Putamen (tissue), 1 donor: ENCODE measurements at places on chromosomes 3 and 15.

DNA sequence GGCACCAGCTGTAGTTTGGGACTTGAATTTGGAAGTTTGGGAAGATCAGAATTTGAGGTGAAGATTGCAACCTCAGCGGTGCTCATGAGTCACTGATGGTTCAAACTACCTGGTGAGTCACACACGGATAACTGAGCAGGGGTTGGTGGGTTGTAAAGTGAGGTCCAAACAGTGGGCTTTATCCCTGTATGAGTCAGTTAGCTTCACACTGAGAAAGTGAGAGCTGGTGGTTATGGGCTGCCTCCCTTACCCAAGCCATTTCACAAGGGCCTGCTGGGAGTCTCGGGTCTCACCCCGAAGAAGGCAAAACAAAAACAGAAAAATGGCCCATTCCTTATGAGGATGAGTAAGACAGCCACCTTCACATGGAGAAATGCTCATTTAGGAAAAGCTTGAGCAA, 77.0 kb downstream of the ITGA11 start:
- no peak for DNase-seq

DNA sequence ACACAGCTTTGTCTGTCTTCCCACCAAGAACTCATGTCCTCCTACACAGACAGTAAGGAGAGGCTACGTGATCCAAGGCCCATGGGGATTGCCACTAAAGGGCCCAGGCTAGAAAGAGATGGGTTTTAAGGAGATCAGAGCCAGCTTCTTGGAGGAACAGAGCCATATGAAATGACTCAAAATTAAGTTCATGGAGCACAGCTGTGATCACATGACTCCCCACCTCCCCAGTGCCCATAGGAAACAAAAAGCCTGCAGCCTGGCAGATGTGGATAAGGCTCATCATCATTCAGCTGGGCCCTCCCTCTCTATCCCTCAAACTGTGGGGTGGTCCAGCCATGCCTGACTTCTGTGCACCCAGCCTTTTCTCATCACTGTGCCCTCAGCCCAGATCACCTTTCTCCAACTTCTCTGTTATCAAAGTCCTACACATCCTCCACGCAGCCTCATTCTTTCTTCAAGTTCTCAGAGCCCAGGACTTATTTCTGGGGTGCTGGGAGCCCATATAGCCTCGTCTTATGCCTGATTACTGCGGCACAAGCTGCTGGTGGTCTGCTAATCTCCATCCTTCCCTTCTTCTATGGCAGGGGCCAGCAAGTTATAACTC, 137.6 kb downstream of the SMAD6 start:
- no peak for DNase-seq

DNA sequence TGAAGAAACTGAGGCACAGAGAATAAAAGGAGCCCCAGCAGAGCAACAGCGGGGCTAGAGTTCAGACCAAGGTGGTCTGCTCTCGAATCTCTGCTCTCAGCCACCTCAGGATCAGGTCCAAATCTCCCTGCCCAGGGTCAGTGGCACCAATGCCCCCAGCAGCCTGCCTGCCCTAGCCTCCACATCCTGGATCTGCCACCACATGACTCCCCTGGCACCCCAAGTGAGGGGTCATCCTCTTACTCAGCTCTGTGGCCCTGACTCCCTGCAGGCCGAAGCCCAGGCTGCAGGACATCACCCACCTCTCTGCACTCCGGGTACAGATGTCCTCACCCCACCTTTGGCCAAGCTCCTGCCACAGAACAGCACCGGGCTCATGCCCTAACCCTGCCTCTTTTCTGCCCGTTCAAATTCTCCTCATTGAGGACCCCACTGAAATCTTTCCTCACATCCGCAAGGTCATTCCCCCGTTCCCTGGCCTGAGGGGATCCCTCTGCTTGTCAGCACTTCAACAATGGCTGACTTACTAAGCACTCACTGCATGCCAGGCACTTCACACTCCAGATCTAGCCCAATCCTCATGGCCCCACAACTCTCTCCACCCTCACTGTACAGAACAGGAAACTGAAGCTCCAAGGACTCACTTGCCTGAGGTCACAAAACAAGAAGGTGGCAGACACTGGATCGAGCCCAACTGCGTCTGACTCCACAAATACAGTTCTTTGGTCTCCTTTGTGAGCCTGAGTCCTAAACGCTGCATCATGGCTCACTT, 4.3 kb downstream of the PPIB start:
- DNase-seq: no peak

DNA sequence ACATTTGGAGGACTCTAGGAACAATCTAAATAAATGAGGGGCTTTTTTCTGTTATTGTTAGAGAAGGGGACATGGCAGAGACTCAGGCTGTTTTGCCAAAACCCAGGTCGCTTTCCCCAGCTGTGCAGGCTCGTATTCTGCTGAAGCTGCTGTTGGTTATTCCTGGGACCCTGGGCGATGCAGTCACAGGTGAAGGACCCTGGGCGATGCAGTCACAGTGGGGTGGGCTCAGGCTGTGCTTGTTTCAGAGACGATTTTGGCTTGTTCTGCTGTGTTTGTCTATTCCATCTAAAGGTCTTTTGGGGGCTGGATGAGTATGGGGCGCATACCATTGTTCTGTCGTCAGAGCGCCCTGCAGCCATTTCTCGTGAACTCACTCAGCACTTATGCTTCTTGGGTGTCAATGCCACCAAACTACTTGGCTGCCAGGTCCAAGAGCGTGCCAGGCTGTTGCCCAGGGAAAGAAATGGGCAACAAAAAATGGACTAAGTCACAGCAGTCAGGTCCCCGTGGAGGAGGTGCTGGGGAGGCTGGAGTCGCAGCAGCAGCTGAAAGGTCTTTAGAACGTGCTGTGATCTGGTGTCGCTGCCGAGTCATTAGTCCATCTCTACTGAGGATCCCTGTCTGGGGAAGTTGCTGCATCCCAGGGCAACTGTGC, 151.4 kb downstream of the CHDH start:
- no peak for DNase-seq

DNA sequence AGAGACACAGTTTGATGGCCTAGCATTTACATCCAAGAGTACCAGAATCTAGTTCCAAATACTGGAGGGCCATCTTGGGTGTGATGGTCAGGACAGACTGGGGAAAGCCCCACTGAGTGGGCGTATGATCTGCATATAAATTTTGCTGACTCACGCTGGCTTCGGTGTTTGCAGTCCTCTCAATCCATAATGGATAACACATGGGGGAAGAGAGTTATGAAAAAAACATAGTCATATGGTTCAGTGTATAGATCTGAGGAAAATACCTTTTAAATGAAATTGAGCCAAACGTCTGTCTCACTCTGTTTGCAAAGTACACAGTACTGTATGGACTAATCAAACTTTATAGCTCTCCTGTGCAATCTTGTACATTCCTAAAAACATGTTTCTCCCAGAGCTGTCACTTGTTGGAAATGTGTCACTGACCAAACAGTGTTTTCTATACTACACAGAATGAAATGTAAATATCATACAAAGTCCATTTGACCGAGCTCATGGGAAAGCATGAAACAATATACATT, 125.3 kb upstream of the THBS1 start:
- no peak for DNase-seq

GRCh38 chr3:61948699-61949305, 387.4 kb downstream of the PTPRG start:
- DNase-seq: peak; percentile 35

DNA sequence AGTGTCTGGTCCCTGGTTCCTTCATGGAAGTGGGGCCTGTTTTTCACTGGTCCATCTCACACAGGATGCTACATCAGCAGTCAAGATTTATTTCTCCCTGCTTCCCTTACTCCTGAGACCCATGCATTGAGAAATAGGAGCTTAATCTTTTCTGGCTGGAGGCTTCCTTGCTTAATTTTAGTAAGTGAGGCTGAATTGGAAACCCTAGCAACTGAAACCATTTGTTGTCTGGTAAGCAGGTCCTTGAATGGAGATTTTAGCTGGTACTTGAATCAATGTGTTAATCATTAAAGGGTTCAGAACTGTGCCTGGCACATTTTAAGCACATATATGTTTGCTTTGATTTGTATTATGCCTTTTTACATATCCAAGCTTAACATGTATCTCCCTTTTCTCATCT, 20.2 kb upstream of the MEF2A start:
- DNase-seq: no peak

- peak; percentile 77 for DNase-seq
Observed at GRCh38 chr15:88897456-88898194, 2.3 kb upstream of the HAPLN3 start.

DNA sequence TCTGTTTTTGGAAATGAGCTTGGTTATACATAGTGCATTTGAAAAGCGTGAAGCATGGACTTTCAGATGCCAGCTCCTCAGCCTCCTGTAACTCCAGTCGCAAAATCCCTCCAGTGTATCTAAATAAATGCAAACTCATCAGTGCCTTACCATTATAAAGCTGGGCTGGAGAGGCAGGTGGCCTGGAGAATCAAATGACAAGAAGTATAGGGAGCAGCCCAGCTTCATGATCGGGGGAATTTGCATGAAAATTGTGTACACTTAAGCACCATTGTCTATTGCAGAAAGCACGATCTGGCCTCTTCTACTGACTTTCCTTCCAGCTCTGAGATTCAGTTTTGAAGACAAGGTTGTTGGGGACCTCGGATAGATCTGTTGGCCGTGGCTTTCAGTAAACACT, 71.7 kb downstream of the IGF1R start:
- DNase-seq: no peak

DNA sequence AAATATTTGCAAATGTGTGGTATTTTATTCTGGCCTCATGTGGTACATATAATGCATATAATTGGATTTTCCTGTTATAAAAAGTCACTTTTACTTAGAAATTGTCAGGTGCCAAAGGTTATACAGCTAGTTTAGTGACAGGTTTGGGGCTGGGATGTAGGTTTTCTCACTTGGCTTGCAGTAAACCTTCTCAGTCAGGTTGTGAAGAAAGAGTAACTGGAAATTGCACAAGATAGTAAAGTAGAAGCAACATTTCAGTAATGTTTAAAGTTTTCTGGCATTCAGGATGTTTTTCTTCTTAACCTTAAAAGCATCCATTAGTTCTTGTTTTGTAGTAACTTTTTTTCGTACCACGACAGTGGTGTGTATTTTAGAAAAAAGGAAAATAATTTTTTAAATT, 53.9 kb downstream of the MEF2A start:
- DNase-seq: no peak

DNA sequence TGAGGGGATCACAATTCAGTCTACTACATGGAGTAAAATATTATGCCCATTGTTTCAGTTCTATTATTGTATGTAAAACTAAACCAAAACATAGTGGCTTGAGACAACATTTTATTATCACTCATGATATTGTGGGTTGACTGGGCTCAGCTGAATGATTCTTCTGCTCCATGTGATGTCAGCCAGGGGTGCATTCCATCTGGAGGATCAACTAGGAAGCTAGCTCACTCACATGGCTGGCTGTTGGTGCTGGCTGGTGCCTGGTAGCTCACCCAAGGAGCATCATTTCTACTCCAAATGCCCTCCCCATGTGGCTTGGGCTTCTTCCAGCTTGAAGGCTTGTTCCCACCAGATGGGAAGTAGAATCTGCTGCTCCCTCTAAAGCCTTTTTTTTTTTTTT, 51.8 kb upstream of the CLRN1 start:
- DNase-seq: no peak

GRCh38 chr3:120841264-120841663, 66.7 kb upstream of the STXBP5L start:
- DNase-seq: no peak

DNA sequence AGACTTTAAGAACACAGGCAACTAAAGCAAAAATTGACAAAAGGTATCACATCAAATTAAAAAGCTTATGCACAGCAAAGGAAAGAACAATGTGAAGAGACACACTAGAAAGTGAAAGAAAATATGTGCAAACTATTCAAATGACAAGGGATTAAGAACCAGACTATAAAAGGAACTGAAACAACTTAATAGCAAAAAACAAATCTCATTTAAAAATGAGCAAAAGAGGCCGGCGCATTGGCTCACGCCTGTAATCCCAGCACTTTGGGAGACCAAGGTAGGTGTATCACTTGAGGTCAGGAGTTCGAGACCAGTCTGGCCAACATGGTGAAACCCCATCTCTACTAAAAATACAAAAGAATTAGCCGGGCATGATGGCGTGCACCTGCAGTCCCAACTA, 14.4 kb downstream of the NGLY1 start:
- DNase-seq: no peak

DNA sequence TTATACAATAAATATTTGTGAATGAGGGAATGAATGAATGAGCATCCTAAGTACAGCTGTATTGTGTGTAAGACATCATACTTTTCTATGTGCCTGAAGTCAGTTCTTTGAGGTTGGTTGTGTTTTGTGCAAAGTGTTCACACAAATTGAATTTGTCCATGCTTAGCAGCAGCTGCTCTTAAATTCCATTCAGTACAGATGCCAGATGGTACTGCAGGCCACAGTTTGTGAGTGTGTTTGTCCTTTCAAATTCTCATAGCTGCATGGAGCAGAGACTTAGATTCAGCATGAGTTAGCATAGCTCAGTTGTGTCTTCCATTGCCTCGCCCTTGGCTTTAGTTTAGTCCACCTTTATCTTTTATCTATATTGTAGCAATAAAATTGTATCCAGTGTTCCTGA, 3.8 kb upstream of the ZNF385D start:
- no peak for DNase-seq

- no peak for DNase-seq
Observed at GRCh38 chr3:140588558-140588957, 89.3 kb upstream of the TRIM42 start.

GRCh38 chr15:86041399-86041798, 38.3 kb upstream of the AGBL1 start:
- DNase-seq: no peak

- DNase-seq: no peak
Observed at GRCh38 chr15:88865498-88866099, 29.7 kb downstream of the HAPLN3 start.

GRCh38 chr3:112409041-112409440, 76.1 kb downstream of the CD200 start:
- DNase-seq: no peak

GRCh38 chr3:36211652-36211999, 168.7 kb upstream of the STAC start:
- DNase-seq: no peak

DNA sequence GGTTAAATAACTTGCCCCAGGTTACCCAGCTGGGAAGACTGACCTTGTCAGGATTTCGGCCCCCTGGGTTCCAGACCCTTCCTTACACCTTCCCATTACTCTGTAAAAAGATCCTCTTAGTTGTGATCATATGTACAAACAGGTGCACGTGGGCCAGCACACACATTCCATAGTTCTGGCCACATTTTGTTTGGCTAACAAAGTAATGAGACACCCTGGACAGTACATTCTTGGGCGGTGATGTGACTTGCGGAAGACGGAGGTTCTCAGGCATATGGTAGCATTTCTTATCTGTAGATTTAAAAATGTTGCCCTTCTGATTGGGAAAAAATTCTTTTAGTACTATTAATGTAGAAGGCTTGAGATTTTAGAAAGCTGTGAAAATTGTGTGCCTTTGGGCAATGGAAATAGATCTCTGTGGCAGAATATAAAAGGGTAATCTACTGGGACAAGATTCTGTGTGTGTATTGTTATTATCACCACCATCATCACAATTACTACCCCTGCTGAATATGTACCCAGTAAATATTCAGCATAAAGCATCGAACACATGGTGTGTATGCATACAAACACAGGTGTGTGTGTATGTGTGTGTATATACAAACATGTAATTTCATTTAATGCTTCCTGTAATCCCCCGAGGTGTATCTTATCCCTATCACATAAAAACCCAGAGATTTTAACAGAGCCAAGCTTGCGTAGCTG, 205.4 kb upstream of the UBE2E1 start:
- DNase-seq: no peak

GRCh38 chr15:59372352-59373211, at the start of gene MYO1E:
MYO1E (minus strand) TSS chr15:59372871; CDS start chr15:59372500, 371 bp downstream.
- DNase-seq: peak; percentile 98
